ENCODE measurements at places on chromosomes 3 and 15.
A peak's percentile ranks its signal among the peaks of the same experiment; 100 is the strongest.

DNA sequence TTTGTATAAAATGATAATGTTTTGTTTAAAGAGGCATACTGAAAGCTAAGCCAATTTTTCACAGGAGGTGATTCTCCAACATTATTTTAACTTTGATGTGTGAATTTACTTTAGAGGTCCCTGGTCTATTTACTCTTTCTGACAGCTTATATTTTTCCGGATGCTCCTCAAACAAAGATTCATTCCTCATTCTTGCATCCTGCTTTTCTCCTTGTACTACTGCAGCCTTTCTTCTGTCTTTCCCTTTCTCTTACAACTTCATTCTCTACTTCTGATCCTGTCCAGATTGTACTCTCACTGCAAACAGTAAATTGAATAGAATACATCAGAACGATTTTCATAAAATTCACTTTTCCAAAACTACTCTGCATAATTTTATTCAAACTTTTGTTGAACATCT, 5.1 kb downstream of the NPTN start:
- DNase-seq: no peak

DNA sequence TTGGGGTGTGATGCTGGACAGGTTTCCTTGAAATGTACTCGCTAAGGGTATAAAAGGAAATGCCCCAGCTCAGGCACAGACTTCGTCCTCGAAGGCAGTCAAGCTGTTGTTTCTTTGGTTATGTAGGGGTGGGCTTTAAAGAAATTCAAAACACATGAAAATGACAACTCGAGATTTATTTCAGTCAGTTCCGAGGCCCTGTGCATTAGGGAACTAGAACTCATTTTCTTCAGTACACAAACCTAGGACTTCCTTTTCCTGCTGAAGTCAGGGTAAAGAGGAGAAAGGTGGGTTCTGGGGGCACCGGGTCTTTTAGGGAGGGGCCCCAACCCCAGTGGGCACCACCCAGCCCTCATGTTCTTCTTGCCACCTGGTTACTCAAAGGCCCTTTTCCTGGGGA, 7.7 kb downstream of the CCR9 start:
- DNase-seq: no peak

- no peak for DNase-seq
These were observed 74.7 kb upstream of the ROBO2 start for GRCh38 chr3:76965122-76965725.

DNA sequence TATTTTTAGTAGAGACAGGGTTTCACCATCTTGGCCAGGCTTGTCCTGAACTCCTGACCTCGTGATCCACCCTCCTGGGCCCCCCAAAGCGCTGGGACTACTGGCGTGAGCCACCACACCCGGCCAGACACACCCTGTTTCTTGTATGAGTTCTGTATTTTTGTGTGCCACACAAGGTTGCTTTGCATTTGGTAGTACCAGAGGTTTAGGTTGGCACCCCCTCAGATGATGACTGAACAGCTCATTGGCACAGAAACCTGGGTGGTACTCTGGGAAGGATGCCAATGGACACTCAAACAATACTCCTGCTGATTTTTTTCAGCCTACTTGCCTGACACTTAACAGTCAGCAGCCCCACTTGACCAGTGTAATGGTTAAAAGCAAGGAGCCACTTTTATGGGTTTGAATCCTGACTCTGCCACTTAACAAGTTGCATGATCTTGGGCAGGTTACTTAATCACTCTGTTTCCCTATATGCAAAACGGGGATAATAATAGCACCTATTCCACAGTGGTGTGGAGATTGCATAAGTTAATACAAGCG, 39.2 kb upstream of the BCL2A1 start:
- no peak for DNase-seq

DNA sequence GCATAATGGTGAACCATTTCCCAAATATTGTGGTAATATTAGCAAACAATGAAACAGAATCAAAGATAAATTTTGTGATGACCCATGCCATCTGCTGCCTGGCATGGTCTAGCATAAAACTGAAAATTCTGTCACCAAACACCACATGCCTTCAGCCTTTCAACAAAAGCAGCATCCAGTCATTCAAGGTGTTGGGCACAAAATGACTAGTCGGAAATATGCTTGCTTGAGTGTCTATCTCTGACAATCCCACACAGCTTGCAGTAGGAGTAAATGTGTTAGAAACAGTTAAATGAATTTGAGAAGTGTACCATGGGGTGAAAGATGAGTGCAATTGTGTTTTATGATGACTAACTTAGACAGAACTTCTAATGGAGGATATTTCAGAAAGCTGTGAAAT, 61.7 kb upstream of the CDIN1 start:
- DNase-seq: no peak

DNA sequence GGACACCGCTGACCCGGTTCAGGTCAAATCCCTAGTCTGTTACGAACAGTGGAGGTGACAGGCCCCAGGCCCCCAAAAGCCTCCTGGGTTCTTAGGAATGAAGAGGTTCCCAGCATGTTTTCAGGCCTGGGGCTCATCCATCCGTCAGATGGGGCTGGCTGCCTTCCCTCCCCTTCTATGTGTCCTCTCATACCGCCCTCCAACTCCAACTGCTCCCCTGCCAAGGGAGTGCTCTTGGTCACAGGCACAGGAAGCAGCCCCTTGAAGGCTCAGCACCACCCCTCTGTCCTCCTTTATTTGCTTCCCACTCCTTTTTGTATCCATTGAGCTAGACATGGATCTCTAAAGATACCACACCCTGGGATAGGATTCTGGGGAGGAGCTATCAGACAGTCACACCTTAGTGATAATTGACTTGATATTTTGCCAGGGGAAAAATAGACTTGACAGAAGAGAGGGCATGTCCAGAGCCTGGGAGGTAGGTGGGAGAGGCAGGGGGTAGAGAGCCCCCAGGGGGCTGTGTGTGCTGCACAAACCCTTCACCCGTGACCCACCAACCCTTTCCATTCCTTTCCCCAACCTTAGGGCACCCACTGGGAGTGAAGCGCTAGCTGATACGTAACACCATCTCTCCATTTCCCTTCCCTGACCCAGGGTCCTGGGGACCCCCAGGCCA, 10.7 kb upstream of the CSPG4 start:
- DNase-seq: no peak

DNA sequence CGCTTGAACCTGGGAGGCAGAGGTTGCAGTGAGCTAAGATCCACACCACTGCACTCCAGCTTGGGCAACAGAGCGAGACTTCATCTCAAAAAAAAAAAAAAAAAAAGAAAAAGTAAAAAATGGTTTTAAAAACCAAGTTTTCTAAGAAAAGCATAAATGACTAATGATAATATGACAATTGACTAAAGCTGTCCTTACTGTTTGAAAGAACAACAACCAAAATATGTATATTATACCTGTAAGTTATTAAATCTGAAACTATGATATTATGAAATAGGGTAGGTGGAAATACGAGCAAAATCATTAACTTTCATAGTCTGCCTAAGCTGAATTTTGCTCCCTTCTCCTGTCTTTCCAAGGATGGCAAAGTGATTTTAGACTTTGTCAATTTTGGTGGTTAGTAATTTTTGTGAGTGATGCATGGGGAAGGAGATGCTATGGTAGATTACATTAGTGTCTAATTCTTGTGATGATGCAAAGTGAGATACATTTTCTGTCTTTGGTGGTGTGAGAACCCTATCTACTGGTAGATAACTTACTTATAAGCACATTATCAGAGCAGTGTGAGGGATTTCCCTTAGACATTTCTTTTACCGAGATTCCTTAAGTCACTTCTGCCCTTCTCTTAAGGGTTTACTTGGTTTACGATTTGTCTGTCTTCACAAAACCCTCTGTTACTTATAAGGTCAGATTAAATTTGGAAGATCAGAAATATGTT, 10.6 kb upstream of the CHD2 start:
- DNase-seq: no peak

GRCh38 chr3:57281715-57282114, 10.8 kb downstream of the ASB14 start:
- DNase-seq: no peak

DNA sequence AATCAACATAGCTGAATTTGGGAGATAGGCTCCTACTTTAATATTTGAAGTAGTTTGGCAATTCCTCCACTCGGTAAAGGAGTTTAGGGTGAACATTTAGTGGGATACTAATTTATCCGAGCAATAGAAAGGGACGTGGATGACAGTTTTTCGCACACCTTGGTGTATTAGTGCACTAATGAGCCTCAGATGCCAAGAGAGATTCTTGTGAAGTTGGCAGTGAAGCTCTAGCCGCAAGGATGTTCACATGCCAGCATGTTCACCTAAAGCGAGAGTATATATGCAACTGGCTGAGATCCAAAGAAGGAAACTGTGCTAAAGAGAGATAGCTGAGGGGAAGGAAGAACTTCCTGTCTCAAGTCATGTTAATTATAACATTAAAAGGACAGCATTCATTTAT, 58.5 kb downstream of the TGFBR2 start:
- DNase-seq: no peak

GRCh38 chr3:42569593-42570142, 12.1 kb downstream of the SEC22C start:
- no peak for DNase-seq

GRCh38 chr3:133443649-133444422, 44.0 kb downstream of the BFSP2 start:
- DNase-seq: peak; percentile 65

- DNase-seq: no peak
These were observed 30.9 kb upstream of the POLR2M start for GRCh38 chr15:57675481-57676181.

GRCh38 chr3:45608885-45609284, 14.3 kb downstream of the LIMD1 start:
- DNase-seq: no peak

DNA sequence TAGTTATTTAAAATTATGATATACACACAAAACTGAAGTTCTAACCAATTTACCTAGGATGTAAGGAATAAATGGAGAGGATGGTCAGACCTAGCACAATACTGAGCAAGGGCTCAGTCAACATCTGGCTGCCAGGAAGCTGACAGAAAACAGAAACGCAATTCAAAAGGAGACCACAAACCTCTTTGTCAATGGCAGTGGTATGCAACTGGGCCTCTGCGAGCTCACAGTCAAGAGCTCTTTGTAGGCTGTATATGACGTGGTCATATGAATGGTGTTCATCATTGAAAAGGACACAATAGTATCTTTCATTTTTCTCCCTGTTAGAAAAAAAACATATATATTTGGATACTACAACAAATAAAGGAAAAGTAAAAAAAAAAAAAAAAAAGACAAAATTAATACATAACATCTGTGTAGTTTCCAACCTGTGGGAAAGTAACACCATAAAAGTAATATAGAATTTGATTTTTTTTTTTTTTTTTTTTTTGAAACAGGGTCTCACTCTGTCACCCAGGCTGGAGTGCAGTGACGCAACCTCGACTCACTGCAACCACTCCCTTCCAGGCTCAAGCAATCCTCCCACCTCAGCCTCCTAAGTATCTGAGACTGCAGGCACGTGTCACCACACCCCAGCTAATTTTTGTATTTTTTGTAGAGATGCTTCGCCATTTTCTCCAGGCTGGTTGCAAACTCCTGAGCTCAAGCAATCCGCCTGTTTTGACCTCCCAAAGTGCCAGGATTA, 37.9 kb downstream of the UBR1 start:
- no peak for DNase-seq

- DNase-seq: no peak
These were observed 137.7 kb downstream of the NUP210 start for GRCh38 chr3:13282358-13282985.

GRCh38 chr3:10867384-10867783, 51.4 kb downstream of the SLC6A11 start:
- DNase-seq: no peak

- no peak for DNase-seq
These were observed 49.0 kb upstream of the CACNA2D3 start for GRCh38 chr3:54073386-54073785.

- no peak for DNase-seq
These were observed 904.3 kb downstream of the NSUN3 start for GRCh38 chr3:94967196-94967595.

DNA sequence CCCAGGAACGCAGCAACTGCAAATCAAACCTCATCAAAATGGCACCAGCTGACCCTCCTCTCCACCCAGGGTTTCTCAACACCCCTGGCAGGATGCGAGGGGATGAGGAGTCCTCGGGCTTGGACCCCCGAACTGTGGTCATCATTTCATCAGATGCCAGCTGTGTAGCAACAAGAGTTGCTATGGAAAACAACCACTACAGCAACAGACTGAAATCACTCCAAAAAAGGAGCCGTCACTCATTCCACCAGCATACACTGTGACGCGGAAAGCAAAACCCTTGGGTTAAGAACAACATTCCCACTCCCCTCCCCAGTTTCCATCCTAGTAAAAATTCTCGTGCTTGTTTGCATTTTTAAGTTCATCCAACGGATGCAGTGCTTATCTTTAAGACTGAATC, 40.1 kb downstream of the VGLL4 start:
- no peak for DNase-seq

DNA sequence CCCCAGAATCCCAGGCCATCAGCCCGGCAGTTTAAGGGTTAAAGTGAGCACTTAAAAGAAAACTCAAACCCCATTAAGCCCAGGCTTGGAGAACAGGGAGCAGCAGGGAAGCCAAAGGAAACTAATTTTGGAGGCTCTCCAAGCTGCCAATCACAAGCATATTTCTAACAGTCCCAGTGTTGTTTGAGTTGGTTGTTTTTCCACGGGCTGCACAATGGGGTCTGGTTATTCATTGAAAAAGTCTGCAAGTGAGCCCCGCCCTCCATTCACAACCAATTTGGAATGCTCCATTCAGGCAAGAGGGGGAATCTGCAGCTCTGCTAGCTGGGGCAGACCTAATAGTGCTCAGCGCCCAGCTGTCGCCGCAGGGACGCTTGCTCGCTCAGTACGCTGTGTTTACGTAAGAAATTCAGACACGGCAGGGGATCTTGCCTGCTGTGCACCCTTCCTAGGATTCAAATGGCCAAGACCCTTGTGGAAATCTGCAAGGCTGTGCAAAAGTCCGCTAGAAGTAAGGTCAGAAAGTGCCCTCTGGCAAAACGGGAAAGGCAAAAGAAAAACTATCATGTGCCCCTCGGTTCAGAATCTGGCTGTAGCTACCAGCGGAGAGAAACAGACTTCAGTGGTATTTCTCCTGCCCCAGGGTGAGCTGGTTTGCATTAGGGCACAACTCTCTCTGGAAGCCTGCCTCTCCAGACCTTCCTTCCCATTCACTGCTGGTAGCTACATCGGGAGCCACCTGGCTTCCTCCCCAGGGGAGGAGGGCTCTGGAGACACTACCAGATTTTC, 11.0 kb downstream of the ETV5 start:
- peak; percentile 31 for DNase-seq

- no peak for DNase-seq
These were observed 622 bp upstream of the ZNF589 start for GRCh38 chr3:48240000-48240963.

GRCh38 chr3:171996178-171996817, 43.1 kb upstream of the FNDC3B start:
- DNase-seq: no peak

- peak; percentile 37 for DNase-seq
These were observed 590.6 kb downstream of the MAGI1 start for GRCh38 chr3:65448120-65448519.

DNA sequence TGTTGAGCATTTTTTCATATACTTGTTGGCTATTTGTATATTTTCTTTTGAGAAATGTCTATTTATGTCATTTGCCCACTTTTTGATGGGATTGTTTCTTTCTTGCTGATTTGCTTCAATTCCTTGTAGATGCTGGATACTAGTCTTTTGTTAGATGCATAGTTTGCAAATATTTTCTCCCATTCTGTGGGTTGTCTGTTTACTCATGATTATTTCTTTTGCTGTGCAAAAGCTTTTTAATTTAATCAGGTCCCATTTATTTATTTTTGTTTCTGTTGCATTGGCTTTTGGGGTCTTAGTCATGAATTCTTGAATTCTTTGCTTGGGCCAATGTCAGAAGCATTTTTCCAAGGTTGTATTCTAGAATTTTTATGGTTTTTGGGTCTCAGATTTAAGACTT, 251.7 kb downstream of the WNT5A start:
- DNase-seq: no peak

- no peak for DNase-seq
These were observed 25.1 kb downstream of the ADCY5 start for GRCh38 chr3:123423806-123424205.
